ENCODE measurements at places on chromosomes 11 and 22.
A peak's percentile ranks its signal among the peaks of the same experiment; 100 is the strongest.

GRCh38 chr11:35057926-35058668, 80.9 kb upstream of the CD44 start:
- DNase-seq: peak; percentile 44

DNA sequence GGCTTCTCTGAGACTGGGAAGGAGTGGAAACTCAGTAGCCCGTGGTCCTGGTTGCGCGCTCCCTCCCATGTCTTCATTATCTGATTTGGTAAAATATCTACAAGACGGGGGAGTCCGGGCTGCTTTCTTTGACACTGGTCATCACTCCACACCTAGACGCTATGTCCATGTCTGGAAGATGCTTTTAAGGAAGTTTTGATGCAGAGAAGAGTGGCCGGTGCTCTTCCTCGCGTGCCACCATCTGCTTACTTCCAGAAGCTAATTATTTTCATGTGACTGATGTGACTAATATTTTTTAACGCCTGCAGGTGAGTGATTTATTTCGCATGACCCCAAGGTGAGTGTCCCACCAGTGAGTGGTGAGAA, 339 bp upstream of the TRIM21 start:
- DNase-seq: no peak

DNA sequence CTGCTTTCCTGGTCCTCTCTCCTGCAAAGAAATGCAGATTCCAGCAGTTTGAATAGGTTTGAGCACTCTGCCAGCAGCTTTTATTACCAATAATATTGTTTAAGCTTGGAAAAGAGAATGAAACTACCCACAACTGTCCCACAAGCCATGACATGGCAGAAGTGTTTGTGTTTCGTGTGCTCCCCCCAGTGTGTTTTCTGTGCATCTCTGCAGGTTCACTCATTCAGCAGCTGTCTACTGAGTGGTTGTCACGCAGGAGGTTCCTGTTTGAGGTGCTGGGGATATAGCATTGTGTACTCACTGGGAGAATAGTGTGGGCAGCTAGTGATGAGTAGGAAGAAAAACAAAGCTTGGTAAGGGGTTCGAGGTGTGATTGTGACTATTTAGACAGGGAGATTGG, 55.3 kb upstream of the SUSD2 start:
- no peak for DNase-seq

DNA sequence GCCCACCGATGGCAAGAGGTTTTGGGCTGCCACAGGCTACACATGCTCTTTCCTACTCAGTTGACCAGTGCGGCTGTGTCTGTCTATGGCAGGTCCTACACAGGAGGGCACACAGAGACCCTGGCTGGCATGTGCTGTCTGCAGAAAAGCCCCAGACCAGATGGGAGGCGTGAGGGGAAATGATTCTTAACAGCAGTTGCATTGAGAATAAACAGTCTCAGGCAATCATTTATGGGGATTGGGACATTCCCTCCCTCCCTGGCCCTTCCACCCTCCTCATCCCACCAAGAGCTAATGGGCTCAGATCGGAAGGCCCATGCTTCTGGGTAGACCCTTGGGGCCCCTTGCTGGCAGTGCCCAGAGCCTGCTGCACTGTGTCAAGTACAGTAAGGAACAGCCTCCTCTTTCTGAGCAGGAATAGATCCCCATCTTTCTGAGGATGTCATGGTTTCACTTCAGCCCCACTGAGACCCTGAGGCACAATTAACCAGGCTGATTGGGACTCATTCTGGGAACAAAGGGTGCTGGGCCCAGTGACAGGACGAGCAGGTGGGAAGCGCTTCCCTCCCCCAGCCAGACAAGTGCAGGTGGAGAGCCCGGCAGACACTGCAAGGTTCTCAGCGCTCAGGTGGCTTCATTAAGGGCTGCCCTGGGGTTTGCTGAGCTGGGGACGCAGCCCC, 28.3 kb downstream of the TSPAN18 start:
- no peak for DNase-seq

- DNase-seq: no peak
Measured at GRCh38 chr11:64292460-64293254, 1.6 kb downstream of the KCNK4 start.

- DNase-seq: no peak
Measured at GRCh38 chr11:78929207-78929905, 354.7 kb upstream of the NARS2 start.

DNA sequence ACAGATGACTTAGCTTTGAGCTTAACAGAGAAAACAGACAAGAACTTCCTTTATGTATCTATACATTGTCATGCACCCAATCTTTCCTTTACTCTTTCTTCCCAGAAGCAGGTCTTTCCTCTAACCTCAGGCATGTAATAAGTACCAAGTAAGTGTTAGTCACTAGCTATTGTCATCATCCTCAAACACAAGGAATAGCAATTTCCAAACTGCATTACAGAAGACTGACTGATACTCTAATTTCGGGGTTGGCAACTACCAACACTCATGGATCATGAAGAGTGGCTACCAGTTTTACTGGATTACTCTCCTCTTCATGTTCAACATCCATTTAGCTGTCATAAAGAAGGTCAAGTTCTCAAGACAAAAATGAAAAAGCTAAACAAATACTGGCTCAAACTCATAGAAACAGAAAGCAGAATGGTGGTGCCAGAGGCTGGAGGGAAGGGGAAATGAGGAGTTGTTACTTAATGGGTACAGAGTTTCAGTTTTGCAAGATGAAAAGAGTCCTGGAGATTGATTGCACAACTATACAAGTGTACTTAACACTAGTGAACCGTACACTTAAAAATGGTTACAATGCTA, 111.6 kb downstream of the SIK3 start:
- DNase-seq: peak; percentile 94

All from fibroblast of skin of right biceps (primary cell).